Stimulated activated CD8-positive, alpha-beta memory T cell treated with anti-CD3 and anti-CD28 coated beads, Interleukin-4, amount 100 ng/mL, for 1 hour (primary cell): ENCODE measurements at places on chromosomes 3 and 15.

DNA sequence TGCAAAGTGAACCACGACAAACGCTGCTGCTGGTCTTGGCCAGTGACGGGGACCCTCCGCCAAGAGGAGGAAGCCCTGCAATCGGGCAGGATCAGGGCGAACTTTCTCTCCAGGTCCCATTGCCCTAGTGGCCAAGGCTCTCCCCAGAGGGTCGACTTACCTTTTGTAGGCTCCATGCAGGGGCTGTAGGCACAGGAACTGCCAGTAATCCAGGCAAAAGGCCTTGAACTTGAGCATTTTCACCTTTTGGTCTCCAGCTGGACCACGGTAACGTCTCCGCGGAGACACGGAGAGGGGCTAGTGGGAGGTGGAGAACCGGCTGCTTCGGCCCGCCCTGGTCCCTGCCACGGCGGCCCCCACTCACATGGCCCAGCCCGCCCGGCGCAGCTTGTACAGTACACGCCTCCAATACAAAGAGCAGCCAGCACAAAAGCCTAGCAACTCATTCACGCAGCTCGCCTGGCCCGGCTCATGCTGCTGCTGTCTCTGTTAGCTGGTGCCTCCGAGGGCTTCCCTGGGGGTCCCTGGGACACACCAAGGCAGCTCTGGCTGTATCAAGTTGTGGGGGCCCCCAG, 31.0 kb downstream of the IQSEC1 start:
- DNase-seq = no peak

- DNase-seq = no peak
Measured at GRCh38 chr15:39908186-39908585, 11.9 kb downstream of the GPR176 start.

- no peak for DNase-seq
Measured at GRCh38 chr3:172170841-172171240, 131.5 kb downstream of the FNDC3B start.

- no peak for DNase-seq
Measured at GRCh38 chr3:41424543-41425300, 225.4 kb downstream of the CTNNB1 start.

DNA sequence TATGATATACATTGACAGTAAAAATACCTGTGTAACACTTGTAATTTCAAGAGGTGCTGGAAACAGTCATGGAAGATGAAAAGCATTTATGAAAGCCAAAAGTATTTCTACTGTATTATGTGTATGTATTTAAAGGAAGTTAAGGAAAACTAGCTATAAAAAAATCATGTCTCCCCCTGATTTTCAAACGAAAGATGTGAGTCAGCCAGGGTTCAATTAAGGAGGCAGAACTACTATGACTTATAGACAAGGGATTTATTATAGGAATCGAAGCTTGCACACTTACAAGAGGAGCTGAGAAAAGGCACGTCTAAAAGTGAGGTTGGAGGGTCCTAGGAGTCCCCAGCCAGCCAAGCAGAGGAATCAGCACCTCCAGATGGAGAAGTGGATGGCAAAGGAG, 119.4 kb downstream of the SUCLG2 start:
- DNase-seq = no peak

GRCh38 chr15:85582131-85583079, 202.0 kb downstream of the AKAP13 start:
- no peak for DNase-seq

DNA sequence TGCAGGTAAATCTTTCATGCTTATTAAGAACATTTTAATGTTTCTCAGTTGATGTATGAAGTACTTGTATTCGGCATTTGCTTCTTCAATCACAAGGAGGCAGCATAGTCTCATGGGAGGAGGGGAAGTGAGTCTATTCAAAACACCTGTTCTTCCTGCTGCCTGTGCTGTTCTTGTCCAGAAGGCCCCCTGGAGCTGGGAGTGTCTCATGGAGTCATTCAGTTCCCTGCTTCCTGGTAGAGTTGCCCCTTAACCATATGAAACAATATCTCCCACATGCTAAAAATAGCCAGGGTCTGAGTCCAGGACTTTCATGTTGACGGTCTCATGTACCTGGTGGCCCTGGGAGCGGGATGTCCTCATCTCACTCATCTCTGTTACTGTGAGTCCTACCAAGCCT, 15.5 kb upstream of the PPP1R2 start:
- no peak for DNase-seq

GRCh38 chr15:29242456-29243242, 27.0 kb downstream of the NSMCE3 start:
- no peak for DNase-seq

DNA sequence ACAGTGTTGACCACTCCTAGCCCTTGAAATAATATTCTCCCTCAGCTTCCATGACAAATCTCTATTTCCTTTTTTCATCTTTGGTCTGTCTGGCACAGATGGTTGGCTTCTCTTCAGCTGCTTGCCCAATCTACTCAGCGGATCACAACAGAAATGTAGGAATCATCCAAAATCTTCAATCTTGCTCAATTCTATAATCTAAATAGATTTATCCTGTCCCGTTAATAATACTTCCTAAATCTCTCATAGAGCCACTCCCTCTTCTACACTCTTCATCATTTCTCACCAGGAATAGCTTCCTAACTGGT, 3.8 kb downstream of the PEAK1 start:
- no peak for DNase-seq

DNA sequence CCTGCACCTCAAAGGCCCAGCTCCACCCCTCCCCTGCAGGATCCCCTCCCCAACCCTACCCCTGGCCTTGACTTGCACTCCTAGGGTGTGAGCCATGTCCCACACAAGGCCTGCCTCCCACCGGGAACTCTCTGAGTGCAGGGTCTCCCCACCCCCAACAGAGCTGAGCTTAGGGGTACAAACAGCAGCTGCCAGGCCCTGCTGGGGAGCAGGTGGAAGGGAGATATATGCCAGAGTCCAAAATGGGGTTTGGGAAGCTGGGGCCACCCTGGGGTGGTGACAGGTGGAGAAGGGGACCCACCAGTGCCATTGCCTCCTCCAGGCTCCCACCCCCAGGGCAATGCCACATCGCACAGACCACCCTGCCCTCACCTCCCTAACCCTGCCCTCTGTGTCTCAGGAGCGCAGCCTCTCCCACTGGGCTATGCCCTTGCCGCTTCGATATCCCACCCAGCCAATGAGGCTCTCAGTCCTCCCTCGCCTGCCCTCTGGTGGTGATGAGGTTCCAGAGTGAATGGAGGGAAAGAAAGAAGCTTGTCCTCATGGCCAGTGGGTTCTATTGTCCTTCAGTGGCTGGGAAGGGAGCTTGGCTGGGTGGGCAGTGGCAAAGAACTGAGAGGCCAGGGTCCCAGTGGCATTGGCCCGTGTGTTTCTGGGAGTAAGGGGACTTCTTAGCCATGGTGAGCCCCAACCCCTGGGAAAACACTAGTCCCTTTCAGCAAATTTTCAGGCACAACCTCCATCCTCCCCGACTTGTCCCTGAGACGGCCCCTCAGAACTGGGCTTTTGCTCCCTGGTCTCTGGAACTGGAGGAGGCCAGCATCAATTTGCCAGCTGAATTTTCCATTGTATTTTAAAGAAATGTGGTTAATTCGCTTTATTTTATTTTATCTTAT, 46.8 kb downstream of the CYP11A1 start:
- no peak for DNase-seq

DNA sequence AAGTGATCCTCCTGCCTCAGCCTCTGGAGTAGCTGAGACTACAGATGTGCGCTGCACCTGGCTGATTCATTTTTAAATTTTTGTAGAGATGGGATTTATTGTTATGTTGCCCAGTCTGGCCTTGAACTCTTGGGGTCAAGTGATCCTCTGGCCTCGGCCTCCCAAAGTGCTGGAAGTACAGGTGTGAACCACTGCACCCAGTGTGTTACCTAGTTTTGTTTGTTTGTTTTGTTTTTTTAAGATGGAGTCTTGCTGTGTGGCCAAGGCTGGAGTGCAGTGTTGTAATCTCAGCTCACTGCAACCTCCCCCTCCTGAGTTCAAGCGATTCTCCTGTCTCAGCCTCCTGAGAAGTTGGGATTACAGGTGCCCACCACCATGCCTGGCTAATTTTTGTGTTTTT, 12.1 kb downstream of the PTPN23 start:
- no peak for DNase-seq

DNA sequence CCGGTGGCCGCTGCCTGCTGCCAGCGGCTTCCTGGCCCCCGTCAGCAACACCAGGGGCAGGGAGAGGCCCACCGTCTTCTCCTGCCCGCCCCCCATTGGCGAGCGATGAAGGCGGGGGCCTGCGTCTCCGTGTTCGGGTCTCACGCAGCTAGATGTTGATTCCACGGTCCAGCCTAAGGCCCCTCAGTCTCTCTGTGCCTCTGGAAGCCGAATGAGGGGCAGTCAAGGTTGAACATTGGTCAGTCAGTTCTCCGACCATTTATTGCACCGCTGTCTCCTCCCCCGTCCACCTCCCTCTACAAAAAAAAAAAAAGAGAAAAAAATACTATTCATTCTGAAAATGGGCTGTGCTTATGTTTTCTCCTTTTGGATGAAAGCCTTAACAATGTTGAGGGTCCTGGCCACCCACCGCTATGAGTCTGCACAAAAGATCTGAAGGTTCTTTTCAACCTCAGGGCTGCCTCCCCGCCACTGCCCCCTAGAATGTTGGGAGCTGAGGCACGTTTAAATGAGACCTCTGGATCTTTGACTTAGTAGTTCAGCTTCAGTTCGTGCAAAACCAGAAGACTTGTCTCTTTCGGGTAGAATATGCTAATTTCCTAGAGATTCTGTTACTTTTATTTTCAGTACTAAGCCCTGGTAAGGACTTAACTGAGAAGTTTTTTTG, 736 bp downstream of the IREB2 start:
- DNase-seq = no peak

- no peak for DNase-seq
Measured at GRCh38 chr15:74062236-74062635, 20.1 kb downstream of the GOLGA6A start.

DNA sequence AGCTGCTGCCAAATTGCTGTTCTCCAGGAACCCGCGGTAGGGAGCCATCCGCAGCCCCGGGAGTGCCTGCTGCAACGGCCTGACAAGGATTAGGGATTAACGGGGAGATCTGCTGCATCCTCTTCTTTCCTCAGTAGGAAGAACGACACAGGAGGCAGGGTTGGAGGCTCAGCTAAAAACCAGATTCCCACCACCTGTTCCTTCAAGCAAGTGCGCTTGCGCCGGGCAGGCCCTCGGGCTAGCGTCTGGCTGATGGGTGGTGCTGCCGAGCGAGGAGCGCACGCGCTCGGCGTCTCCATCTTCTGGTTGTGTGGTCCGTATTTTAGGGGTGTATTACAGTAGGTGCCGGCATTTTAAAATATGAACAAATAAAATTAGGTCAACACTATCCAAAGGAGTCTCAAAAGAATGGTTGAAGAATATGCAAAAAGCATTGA, 25.4 kb upstream of the SLC25A26 start:
- DNase-seq = no peak

DNA sequence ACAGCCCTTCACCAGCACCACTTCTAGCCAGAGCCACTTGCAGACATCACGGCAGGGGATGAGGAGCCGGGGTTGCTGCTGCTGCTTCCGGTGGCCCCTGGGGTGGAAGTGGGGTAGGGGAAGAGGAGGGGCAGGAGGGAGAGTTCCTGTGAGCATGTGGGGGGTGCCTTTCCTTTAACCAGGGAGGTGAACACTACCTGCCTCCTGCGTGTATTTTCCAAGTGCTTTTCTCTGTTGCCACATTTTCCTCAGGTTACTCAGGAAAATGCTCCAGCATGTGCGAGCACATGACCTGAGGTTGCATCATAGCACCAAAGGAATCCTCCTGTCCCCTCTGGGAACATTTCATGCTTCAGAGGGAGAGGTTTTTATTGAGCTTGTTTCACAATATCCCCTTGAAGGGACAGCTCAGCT, 12.2 kb upstream of the SACM1L start:
- no peak for DNase-seq

DNA sequence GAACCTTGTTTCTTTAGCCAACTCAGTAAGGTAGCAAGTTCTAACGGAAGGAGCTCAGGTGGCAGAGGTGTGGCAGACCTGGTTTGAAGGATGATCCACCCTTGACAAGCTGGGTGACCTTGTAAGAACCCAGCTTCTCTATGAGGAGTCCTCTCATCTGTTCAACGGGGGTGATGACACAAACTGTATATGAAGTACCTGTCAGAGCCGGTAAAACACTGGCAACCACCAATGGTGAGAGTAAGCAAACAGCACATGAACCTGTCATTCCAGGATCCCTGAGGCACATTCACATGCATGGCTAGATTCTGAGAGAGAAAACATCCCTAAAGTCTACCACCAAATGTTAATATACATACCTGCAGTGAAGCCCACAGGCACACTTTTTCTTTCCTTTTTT, 2.4 kb downstream of the SCAP start:
- DNase-seq = no peak

GRCh38 chr3:77373619-77374018, 333.7 kb downstream of the ROBO2 start:
- no peak for DNase-seq

DNA sequence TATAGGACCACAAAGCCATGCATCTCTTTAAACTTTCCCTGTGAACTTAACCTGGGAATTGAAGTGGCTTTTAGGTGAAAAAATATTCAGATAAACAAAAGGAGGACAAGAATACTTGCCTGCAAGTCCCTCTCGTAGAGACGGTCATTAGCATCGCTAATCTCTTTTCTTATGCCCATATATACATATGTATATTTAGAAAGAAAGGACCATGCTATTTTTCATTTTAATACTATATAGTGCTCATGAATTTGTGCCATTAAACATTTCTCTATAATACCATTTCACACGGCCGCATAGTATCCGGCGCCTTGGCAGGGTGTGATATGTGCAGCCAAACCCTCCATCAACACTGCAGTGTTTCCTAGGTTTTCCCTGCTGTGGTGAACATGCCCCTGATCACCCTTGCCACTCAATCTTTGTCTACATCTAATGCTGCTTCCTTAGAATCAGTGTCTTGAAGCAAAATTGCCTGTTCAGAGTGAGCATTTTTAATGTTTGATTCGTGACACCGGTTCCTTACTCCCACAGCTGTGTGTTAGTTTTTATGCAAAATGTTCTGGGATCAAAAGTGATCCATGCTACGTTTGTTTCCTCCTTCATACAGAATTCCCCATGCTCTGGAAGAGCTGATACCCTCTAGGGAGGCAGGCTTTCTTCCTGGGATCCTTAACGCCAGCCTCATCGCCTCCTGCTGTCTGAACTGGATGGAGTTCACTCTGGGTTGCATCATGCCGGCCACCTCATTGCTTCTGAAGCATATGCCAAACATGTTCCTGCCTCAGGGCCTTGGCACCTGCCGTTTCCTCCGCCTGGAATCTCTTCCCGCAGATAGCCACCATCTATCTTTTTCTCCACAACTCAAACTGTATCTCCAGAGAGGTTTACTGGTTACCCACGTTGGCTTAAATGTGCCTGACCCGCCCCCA, 118.1 kb downstream of the FBLN2 start:
- DNase-seq = no peak

DNA sequence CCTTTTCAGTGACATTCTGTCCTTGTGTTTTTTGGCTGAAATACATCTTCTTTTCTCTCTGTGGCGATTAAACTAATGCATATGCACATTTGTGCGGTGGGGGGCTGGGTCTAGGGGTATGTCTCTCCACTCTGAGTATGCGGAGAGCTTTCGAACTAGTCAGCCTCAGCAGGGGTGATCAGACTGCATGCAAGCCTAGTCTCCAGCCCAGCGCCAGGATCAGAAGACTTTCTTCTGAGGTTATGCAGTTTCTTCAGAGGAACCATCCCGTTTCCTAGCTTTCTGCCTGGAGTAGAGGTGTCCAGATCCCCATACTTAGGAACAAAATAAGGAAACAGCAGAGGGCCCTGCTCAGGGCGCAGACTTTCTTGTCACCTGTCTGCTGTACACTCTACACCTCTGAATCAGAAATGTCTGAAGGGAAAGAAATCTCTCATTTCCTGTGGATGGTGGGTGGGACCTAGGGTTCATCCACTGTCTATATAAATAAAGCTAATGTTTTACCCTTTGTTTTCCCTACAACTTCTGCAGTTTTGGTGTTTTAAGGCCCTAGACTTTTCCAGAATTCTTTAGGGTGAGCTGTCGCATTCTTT, 230.4 kb downstream of the ABHD5 start:
- DNase-seq = no peak
